ENCODE measurements at places on chromosomes 13 and 19.

GRCh38 chr13:27625839-27626238, 4.1 kb downstream of the POLR1D start:
- no peak for DNase-seq

DNA sequence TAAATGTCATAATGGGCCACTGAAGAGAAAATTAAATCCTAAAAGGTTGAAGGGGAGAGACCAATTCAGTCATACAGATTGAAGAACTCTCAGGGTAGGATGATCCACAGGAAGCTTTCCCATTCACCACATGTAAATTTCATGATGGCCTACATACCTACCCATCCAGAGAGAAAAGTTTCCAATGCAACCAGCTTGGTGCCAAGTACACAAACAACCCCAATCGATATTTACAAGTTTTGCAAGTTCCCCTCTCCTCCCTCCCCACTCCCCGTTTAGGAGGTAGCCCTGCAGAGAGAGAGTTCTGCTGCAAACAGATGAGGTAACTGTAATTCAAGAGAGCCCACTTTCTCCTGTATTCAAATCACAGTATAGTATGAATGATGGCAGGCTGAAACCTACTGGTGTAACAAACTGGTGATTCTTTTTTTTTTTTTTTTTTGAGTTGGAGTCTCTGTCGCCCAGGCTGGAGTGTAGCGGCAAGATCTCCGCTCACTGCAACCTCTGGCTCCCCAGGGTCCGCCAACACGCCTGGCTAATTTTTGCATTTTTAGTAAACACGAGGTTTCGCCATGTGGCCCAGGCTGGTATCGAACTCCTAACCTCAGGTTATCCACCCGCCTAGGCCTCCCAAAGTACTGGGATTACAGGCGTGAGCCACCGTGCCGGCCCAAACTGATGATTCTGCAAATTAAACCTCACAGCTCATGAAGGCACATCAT, 14.4 kb downstream of the FOXO1 start:
- no peak for DNase-seq

- DNase-seq, result peak; percentile 55
Observed at GRCh38 chr13:114131583-114132418, 622 bp downstream of the RASA3 start.

- no peak for DNase-seq
Observed at GRCh38 chr13:39302820-39303219, 264.6 kb downstream of the NHLRC3 start.

GRCh38 chr19:35931874-35932202, 4.3 kb upstream of the LRFN3 start:
- DNase-seq, result no peak

DNA sequence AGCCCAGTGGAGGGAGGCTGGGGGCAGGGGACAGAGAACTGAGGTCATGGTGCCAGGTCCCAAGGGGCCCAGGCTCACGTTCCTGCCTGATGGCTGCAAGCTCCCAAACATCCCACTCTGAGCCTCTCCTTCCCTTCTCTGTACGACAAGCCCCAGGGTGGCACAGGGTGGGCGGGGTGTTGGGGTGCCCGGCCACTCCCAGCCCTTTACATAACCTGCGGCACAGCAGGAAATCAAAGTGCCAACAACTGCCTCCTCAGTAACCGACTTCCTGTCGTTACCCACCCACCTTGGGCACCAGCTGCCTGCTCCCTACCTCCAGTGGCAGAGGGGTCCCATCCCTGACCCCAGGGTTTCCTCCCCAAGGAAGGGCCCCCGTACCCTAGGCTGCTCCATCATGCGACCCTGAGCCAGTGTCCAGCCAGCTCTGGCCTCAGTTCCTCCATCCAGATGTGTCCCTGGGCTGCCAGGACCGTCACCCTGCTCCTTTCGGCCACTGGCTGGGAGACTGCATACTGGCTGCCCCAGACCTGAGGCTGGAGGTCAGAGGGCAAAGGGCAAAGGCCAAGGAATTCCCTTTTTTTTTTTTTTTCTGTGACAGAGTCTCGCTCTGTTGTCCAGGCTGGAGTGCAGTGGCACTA, 27.7 kb upstream of the NFIC start:
- DNase-seq, result no peak

DNA sequence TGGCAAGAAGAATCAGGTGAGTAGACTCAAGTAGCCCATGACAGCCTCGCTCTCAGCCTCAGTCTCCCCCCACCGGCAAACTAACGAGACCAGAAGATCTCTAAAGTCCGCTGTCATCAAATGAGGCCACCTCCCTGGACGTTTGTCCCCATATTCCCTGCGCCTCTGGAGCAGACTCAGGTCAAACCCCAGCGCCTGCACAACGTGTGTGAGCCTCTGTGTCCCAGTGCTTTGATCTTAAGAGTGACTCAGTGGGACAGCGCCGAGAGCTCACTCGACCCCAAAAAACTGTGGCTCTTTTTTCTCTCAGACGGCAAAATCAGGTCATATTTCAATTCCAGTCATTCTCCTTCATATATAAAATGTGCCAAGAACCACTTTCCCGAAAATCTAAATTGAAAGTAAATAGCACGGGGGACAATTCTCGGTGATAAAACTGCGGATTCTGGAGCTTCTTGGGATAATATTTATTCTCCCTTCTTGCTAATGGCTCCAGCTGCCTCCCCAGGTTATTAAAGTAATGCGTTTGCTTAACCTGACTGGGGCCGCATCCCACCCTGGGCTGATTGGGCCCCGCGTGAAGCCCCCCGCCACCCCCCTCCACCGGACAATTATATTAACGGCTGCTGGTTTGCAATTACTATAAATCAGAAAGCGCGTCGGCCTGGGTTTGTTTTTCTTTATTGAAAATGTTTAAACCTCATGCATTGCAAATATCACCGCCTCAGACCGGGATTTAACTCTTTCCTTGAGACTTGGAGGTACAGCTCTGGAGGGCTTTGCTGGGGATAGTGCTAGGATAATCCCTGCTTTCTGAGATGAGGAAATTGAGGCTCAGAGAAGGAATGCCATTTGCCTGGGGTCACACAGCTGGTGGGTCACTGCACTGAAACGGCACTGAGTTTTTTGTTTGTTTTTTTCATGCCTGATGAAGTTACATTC, 37.5 kb upstream of the ZNRF4 start:
- no peak for DNase-seq

- DNase-seq, result no peak
Observed at GRCh38 chr13:80121038-80121437, 219.9 kb downstream of the SPRY2 start.

- DNase-seq, result peak; percentile 93
Observed at GRCh38 chr19:55516878-55517620, 19.9 kb downstream of the SBK2 start.

- no peak for DNase-seq
Observed at GRCh38 chr19:47133021-47133471, 2.4 kb downstream of the SAE1 start.

- DNase-seq, result no peak
Observed at GRCh38 chr13:88376760-88377388, 705.7 kb downstream of the SLITRK5 start.

- DNase-seq, result no peak
Observed at GRCh38 chr19:43505941-43506340, 1.4 kb upstream of the PHLDB3 start.

DNA sequence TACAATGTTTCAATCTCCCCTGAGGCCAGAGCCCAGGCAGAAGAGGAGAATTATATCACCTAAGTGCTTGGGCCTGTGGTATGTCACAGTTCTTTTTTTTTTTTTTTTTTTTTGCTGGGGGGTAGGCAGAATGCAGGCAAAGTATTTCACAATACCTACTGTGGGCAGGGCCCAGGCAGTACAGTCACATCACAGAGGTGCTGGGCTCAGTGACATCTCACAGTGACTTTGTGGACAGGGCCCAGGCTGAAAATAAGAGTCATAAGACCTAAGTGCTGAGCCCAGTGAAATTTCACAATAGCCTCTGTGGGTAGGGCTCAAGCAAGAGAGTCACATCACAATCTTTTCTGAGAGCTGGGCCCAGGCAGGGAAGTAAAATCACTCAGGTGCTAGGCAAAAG, 15.9 kb upstream of the ZNF208 start:
- no peak for DNase-seq

DNA sequence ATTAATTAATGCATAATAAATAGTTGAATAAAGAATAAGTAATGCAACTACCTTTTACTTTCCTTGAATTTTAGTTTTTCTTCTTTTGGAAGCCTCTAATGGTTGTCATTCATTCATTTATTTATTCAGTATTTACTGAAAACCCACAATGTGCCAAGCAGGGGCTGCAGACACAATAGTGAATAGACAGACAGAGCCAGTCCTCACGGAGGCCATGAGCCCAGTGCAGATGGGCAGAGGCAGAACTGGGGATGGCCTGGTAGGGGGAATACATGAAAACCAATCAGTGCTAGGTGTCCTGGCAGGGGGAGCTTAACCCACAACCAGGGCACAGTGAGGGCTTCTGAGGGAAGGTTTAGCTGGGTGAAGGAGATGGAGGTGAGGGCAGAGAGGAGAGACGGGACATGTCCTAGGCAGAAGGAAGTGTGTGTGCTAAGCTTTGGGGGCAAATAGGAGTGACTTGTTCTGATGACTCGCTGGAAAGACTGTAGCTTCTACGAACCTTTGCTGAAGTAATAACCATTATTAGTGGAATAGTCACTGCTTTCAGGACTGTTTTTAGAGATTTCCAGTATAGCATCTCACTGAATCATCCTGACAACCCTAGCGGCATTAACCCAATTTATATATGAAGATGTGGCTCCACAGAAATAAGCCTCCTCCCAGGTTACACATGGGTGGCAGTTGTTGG, 55.9 kb downstream of the ERCC5 start:
- DNase-seq, result no peak

- DNase-seq, result peak; percentile 20
Observed at GRCh38 chr19:6161271-6161850, 25.9 kb downstream of the ACSBG2 start.

DNA sequence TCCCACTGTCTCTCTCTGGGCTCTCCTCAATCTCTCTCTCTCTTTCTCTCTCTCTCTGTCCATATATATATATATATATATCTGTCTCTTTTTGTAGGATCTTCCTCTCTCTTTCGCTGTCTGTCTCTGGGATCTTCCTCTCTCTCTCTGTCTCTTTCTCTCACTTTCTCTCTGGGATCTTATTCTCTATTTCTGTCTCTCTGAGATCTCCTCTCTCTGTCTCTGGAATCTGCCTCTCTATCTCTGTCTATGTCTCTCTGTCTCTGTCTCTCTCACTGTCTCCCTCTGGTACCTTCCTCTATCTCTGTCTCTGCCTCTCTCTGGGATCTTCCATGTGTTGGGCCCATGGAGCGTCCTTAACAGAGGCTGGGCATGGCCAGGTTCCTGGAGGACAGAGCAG, 3.4 kb downstream of the ATP1A3 start:
- no peak for DNase-seq

Measured in right hindlimb (tissue), 1 donor.